ENCODE measurements at places on chromosomes 7 and 10. TPM values are rescaled to one million over a fixed set of nuclear protein-coding genes. Genes with fewer than 3 reads are reported as not detected.

STYXL1 gene
- 32.3 TPM for total RNA-seq

KIF11 gene
- total RNA-seq, result 13.7 TPM

MSS51 gene
- 1.6 TPM for total RNA-seq

NPFFR1 gene
- total RNA-seq, result not detected

CPA4 gene
- total RNA-seq, result 0.29 TPM

MYL10 gene
- not detected for total RNA-seq
